ENCODE measurements at places on chromosomes 3 and 15.

DNA sequence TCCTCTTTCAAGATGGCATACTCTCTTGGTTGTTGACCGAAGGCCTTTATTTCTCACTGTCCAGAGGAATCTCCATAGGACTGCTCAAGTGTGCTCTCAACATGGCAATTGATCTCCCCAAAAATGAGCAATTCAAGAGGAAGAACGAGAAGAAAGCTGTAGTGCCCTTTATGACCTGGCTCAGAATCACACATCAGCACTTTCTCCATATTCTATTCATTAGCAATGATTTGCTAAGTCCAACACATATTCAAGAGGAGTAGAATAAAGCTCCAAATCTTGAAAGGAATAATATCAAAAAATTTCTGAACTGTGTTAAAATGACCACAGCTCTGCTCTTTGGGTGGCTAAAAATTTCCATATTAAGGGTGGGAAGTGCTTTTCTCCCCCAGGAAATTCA is 151.6 kb upstream of the SYNPR start:
- DNase-seq = no peak

- DNase-seq = no peak
Observed at GRCh38 chr3:57003676-57004075, 56.8 kb upstream of the SPATA12 start.

DNA sequence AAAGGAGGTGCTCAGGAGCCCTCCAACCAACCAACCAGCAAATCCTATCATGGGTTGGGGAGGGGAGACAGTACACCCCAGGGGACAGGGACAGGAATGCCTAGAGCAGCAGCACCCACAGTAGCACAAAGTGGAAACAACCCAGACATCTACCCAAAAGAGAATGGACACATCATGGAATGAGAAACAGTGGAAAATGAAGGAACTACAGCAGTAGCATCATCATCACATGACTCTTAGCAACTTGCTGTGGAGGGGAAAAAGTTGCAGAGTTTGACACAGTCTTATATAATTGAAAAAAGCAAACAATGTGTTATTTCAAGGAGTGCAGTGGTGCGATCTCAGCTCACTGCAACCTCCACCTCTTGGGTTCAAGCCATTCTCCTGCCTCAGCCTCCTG is 11.0 kb downstream of the C3orf22 start:
- DNase-seq = no peak

DNA sequence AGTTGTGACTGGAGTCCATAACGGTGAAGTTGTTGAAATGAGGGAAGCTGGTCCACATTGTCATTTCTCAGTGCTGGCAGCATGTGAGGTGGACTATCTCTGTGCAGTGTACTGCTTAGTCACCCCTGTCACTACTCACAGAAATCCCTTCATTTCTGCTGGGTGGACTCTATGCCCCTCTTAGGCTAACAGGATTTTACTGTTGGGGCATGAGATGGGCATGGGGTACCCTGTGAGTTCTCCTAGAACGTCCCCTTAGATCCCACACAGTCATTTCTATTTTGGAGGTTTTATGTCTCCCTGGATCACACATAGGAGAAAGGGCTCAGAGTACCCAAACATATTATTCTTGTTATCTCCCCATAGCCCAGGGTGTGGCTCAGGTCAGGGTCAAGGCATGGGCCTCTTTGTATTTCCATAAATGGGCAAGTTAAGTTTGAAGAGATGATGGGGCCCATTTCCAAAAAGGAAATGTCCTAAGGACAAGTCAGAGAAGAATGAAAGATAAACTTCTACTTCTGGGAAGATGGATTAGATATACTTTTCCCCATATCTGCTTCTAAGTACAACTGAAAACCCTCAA is 15.2 kb downstream of the P2RY1 start:
- no peak for DNase-seq

- no peak for DNase-seq
Observed at GRCh38 chr3:69500604-69501003, 114.7 kb upstream of the FRMD4B start.

GRCh38 chr15:85986116-85986515 is 93.6 kb upstream of the AGBL1 start:
- no peak for DNase-seq

- no peak for DNase-seq
Observed at GRCh38 chr3:172808969-172809546, 58.5 kb downstream of the ECT2 start.

GRCh38 chr3:3705090-3705775 is 94.0 kb upstream of the LRRN1 start:
- DNase-seq = no peak

GRCh38 chr3:181278468-181279238 is 289.1 kb upstream of the DNAJC19 start:
- DNase-seq = no peak

DNA sequence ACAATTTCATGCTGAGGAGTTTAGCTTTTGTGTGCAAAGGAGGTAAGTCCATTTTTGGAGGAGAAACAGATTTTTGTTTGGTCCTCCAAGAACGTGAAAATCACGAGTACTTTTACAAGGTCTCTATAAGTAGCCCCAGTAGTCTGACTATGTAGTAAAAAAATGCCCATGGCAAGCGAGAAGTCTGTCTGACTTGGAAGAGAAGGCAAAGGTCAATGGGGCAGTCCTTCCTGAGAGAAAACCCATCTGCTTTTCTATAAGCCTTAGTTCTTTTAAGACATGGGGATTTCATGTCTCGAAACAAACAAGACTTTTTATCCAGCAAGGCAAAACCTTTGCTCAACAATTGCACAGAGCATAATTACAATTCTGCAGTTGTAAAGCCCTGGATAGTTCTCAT is 183.2 kb downstream of the GAP43 start:
- no peak for DNase-seq

GRCh38 chr3:119323723-119324085 is 29.5 kb downstream of the ARHGAP31 start:
- DNase-seq = no peak

DNA sequence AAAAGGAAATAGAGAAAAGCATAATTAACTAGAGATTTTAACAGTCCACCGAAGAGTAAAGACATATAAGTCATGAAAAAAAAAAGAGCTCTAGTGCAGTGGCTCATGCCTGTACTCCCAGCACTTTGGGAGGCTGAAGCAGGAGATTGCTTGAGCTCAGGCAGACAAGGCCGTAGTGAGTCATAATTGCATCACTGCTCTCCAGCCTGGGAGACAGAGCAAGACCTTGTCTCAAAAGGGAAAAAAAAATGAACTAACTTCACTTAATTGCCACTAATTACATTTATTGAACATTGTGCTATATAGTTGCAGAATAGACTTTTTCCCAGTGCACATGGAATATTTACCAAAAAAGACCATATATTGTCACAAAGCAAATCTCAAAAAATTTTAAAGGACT is 221.8 kb downstream of the CBLB start:
- no peak for DNase-seq

DNA sequence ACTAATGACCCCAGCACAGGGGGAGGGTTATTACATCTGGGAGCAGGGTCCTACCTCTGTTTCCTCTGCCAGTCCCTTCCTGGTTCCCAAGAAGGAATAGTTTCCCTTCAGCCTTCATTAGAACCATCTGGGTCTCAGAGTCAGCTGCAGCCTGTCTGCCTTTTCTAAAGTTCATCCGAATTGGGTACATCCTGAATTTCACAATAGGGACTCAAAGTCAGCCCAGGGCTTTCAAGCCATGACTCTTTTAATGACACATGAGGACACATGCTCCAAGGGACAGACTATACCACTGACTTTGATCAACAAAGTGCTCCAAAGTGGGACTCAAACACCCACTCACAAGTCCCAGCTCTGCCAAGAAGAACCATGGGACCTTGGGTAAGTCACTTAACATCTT is 12.7 kb upstream of the CRABP1 start:
- no peak for DNase-seq

DNA sequence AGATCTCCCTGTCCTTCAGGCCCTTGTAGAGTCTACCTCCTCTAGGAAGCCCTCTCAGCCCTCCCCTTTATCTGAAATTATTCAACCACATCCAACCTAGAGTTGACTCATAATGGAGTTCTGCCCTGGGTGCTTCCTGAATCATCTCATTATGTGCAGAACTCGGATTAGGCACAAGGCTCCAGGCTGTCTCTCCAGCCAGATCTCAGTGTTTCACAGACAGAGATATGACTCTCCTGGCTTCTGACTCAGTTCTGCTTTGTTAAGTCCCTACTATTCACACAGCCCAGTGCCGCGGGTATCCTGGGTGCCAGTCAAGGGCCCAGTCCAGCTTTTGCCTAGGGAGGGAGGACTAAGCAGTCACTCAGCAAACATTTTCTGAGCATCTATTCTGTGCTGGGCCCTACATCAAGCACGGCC is 9.3 kb downstream of the STRA6 start:
- no peak for DNase-seq

- no peak for DNase-seq
Observed at GRCh38 chr15:56752986-56753385, 19.7 kb upstream of the ZNF280D start.

DNA sequence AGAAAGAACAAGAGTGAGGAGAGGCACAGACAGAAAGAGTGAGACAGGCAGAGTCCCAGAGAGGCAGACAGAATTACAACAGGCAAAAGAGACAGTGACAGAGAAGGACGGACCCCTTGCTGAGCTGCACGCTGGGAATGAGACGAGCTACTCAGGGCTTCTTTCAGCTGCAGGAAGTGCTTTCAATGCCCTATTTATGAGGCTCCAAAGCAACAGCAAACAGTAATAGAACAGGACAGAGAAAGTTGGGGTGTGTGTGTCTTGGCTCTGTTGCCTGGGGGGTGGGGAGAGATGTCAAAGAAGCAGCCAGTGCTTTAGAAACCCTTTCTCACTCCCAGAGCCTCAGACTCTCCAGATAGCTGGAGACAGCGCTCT is 502 bp upstream of the TIMP4 start:
- no peak for DNase-seq

GRCh38 chr15:41125931-41126642 is 10.0 kb upstream of the INO80 start:
- DNase-seq = no peak

DNA sequence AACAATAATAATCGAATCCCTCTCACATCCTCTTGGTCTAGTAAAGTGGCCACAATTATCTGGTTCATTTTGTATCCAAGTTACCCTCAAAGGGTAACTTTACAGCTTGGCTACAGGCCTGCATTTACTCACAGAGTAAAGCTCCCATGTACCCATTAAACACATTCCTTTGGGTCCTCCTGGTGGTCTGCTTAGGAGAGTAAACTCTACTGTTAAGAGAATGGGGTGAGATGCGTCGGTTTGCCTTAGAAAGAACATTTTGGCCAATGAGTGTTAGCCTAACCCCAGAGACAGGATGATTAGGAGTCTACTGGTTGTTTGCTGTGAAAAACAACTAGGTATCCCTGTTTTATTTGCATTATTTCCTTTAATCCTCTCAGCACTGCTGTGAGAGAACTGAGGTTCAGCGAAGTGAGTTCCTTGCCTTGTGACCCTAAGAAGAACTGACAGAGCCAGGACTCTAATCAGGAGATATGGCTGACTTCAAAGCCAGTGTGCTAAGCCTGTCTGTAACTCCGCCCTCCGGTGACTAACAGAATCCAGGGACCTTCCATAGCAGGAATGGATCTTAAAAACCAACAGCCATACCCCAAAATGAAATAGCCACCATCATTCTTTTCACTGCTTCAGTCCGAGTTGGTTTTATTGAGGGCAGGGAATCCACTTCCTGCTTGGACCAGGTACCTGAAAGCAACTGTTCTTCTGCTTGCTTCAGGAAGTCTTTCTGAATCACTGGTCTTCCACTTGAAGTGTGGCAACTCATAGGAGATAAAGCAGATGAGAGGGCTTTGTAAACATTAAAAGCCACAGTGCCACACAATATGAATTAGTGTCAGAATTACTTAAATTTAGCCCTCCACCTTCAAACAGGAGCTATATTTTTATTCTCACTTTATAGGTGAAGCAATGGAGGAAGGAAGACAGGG is 317.3 kb upstream of the WNT5A start:
- no peak for DNase-seq

GRCh38 chr15:84863565-84864443 is 20.7 kb upstream of the SLC28A1 start:
- DNase-seq = no peak

DNA sequence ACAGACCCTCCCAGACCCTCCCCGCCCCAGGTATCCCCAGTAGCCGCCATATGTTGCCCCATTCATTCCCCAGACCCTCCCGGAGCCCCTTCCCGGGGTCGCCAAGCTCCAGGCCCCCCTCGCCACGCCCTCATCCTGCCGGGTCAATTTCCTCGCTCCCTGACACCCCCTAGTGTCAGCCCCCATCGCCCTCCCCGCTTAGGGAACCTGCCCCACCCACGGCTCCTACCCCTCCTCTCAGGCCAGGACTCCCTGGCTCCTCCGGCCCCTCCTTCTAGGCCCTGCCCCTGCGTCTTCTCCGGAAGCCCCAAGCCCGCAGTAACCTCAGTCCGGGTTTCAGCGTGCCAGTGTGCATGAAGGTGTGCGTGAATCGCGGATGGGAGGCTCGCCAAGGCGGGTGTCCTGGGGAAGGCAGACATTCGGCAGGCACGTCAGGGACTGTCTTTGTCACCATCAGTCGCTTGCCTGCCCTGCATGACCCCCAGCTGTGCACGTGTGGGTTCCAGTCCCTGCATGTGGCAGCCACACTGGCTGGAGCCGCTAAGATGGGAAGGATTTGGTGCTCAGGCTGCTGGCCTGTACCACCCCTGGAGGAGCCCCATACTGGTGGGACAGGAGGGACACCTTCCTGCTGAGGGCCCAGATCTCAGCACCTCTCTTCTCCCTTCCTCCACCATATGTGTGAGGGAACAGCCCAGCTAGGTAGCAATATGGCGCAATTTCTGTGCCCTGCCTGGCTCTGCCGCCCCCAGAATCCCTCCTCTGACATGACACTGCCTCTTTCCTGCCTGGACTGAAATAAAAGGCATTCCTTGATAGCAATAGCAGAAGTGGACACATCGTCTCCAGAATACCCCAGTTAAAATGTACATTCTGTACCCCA is 693 bp downstream of the DISP2 start:
- no peak for DNase-seq

- DNase-seq = no peak
Observed at GRCh38 chr15:99324082-99324620, 72.9 kb downstream of the LRRC28 start.

- DNase-seq = no peak
Observed at GRCh38 chr3:165195640-165196576, at the start of gene SLITRK3. TSS of gene SLITRK3 (minus strand) at chr3:165196384. CDS start at chr3:165190830, 5,554 bp downstream.

GRCh38 chr3:170634663-170635384 is 48.9 kb upstream of the SLC7A14 start:
- no peak for DNase-seq

GRCh38 chr3:187763850-187764648 is 18.8 kb upstream of the BCL6 start:
- DNase-seq = no peak

GRCh38 chr3:46440531-46441294 is 24.0 kb downstream of the LTF start:
- DNase-seq = no peak

DNA sequence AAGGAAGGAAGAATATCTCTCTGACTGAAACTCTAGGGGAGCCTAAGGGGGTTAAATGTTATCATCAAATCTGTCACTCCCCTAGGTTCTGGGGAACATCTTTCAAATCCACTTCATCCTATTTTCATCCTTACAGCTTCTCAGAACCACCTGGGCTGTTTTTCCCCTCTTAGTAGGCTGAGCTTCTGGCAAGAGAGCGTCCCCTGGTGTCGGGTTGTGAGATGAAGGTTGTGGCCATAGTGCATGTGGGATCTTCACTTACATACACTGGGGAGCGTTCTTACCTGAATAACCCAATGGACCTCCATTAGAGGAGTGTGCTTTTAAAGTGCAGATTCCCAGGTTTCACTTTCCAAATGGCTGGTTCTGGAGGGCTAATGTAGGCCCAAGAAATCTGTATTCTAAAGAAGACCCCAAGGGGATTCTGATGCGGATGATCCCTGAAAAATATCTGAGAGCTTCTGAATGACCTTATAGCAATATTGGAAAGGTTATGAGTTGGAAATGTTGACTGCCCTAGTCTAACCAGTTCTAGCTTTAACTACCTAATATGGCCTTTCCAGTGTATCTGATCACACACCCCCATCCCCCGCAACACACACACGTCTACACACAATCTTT is 663.7 kb downstream of the AGBL1 start:
- no peak for DNase-seq
